ENCODE measurements at places on chromosomes 2 and 18.
A peak's percentile ranks its signal among the peaks of the same experiment; 100 is the strongest.

DNA sequence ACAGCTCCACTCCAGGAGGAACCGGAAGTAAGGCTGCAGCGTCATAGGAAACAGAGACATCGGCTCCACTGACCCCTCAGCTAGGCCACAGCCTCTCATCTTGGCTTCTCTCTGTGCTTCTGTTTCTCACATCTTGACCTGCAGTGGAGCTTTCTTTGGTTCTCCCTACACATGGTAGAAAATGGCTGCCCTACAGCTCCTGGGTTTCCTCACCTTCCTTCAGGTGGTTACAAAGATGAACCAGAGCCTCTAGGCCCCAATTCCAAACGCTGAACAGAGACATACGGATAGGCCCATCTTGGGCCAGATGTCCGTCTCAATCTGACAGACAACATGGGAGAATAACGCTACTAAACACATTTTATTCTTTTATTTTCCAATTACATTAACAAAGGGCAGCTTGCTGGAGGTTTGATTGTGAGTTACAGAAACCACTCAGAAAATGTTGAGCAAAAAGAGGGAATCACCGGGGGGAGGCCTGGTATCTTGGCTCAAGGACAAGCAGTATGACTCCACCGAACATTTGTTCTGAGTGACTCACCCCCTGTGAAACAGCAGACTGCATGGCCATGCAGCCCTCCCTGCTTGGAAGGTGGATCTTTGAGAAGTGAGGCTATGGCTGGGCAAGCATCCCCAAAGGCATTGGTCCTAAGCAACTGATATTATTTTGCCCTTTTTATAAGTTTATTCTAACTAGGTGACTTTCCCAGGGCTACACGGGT, 303.5 kb downstream of the CDCA7 start:
- DNase-seq = no peak

DNA sequence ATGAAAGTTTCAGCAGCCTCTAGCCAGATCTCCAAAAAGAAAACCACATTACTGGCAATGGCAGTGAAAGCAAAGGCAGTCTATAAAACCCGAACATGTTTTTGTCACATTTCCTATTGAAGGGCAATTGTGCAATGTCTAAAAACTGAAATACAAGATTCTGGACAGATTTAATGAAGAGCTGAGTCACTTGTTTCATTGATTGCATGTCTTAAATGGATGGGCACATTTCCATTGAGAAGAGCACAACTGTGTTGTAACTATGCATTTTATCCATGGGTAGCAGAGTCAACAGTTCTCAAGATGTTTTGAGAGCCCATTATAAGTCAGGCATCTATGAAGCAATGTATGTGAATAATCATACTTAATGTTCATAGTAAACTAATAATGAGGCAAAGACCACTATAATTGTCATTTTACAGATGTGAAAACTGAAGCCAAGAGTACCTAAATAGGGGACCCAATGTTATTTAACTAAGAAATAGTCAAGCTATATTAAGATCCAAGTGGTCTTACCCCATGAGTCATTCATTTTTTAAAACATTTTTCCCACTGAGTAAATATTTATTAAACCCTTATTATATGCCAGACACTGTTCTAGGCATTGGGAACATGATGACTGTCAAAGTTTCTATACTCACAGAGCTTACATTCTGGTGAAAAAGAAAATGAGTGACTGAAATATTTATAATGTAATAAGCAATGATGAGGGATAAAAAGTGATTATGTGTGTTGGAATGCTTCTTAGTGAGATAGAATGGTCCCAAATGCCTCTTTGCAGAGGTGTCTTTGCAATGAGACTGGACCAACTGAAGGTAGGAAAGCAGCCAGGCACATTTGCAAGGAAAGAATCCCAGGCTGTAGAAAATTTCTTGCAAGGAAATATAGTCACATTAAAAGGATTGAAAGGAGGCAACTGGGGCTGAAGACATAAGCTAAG, 818.9 kb upstream of the ACVR2A start:
- no peak for DNase-seq

DNA sequence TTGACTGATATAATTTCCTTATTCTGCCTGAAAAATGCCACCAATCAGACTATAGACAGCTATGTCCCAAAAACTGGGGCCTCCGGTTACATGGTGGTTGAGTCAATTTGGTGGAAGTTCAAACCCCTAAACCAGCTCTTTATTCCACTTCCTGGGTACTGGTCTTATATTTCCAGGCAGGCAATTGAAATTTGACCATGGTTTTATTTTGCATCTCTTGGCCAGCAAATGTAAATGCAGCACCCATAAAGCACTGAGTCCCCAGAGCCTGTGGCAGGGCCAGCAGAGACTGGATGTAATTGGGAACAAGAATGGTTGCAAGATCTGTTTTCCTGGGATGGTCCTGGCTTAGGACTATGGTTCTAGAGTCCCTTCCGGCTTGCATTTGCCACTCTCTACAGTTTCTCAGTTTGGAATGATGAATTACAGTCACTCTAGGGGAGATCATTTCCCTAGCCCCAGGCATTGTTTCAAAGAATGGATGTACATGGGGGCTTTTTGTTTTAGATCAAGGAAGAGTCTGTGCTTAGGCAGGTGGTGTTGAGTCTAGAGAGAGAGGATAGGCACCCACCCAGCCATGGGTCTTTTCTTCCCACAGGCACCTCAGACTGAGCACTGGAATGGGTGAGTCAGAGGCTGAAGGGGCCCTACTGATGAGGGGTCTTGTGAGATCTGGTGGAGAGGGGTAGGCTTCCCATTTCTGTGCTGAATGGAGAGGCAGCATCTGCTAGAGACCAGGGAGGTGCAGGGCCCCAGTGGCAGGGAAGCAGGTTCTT, 108.4 kb upstream of the CDC42EP3 start:
- DNase-seq = no peak

DNA sequence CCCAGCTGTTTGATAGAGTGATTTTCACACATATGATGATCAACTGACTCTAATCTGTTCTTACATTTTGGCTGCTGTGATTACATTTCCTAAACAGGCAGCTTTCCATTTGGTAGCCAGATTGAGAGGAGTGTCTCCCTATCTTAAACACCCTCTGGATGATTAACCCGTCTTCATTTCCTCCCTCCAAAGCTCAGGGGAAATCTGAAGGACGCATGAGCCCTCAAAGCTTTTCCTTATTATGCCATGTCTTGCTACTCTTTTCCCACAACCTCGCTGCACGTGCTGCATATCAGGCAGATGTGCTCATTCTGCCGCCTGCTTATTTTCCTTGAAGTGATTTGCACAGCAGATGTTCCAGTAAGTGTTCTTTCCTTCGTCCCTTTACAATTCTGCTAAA, 837.4 kb downstream of the LRRTM4 start:
- no peak for DNase-seq

GRCh38 chr18:26510337-26510736, 38.0 kb downstream of the KCTD1 start:
- no peak for DNase-seq

GRCh38 chr2:120230515-120231471, 7.6 kb upstream of the TMEM185B start:
- no peak for DNase-seq

DNA sequence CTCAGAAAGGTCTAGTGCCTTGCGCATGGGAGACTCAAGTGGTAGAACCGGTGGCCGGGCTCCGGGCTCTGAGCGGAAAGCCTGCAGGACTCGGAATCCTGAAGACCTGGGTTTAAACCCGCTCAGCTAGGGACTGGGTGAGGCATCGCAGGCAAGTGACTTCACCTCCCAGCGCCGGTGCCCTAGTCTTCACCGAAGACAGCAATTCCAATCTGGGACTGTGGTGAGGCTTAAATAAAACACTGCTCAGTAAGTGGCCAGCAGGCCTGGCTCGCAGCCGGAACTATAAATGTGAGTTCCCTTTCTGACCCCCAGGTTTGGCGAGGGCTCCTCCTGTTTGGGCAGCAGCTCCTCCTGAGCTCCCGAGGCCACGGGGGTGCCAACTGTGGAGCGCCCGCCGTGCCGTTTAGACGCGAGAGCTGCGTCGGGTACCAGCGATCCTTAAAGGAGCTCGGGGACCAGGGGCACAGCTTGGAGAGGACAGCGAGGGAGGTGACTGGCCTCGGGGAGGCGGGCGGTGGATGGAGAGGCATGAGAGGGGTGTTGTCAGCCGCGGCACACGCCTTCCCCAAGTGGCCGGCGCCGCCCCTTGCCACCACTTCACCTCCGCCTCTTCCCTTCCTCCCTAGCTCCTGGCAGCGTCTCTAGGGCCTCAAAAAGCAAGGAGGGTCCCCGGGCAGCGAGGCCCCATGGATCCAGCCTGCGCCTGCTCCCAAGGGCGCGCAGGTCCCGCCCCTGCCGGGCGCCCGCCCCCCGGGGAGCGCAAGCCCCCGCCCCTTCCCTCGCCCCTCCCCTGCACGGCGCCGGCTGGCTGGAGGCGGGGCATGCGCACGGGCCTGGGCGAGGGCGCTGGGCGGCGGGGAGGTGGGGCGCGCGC, 757 bp upstream of the MTCL1 start:
- peak; percentile 77 for DNase-seq

DNA sequence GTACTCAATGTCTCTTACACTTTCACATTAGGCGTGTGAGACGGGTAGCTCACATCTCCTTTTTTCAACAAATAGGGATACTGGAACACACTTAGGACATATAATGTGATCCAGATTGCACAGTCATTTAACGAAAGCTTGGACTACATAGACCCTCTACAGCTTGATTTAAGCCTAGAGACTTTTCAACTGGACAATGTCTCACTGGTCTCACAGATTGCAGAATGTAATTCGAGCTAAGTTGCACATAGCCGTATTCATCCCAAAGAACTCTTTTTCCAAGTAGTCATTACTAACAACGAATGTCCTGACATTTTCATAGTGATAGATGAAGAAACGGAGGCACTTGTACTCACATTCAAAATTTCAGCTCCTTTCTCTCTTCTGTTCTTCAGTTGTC, 612.1 kb downstream of the ZEB2 start:
- DNase-seq = no peak

DNA sequence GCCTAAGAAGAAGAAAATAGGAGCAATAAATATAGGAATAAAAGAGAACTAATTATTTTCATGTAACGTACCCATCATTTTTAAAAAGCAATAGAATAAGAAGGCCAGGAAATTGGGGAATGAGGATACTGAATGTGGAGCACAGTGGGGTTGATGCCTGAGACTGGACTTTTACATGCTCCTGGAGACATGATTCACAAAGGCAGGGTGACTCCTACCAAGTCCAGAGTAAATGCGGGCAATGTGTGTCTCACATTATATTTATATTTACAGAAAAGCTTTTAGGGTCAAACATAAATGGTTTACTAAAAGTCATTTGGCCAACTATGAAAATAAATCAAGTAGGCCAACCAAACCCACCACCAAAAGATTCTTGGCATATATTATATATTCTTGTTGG, 87.9 kb upstream of the COL5A2 start:
- DNase-seq = no peak

- DNase-seq = no peak
Observed at GRCh38 chr2:74481961-74482800, 617 bp downstream of the CCDC142 start.

GRCh38 chr2:71498261-71498701, 44.9 kb downstream of the DYSF start:
- no peak for DNase-seq

DNA sequence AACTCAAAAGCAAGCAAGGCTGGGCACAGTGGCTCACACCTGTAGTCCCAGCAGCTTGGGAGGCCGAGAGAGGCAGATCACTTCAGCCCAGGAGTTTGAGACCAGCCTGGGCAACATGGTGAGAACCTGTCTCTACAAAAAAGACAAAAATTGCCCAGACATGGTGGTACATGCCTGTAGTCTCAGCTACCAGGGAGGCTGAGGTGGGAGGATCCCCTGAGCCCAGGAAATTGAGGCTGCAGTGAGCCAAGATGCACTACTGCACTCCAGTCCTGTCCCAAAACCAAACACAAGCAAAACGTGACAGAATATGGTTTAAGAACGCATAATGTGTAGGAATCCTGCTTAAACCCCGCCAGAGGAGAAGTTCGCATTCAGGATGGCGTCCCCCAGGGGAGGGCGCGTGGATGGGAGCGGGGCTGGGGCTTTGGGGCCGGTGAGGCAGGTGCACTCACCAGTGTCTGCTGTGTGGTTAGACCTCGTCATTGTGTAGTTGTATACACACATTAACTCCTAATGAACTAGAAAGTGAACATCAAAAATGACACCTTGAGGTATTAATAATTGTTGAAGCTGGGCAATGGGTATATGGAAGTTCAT, 5.4 kb downstream of the COLEC11 start:
- no peak for DNase-seq

DNA sequence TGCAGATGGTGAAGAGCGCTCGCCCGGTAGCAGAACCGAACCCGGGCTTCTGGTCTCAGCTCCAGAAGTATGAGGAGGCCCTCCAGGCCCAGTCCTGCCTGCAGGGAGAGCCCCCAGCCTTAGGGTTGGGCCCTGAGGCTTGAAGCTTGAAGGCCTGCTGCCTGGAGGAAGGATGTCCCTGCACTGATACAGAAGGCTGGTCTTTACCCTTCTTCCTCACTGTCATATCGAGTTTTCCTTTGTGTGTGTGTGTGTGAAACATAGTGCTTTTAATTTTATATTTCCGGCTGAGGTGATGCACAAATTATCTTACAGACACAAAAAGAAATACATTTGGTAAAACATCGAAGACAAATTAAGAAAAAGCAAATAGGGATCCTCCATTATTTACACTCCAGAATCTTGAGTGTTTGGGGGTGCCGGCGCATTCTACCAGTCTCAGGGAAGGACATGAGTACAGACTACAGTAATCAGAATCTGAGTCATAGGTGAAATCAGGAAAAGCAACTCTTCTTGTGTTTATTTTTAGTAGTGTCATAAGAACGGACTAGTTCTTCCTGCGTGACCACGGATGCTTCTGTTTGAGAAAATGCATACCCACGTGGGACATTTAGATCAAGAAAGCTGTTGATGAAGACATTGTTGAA, 1.3 kb downstream of the DUSP28 start:
- DNase-seq = no peak

DNA sequence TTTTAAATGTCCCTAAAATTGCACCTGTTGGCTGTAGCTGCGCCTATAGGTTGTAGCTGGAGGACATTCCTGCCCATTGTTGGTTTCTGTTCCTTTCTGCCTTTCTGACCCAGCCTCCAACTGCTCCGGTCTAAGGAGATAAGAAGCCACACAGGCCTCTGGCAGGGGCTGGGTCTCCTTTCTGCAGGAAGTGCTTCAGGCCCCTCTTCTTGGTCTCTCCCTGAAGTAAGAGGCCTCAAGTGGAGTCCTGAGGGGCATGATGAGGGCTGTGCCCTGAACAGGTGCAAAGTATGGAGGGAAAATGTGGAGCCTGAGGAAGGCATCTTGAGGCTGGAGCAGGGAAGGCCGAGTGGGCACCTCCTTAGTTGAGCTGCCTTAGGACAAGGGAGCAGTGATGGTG, 10.4 kb upstream of the SFTPB start:
- no peak for DNase-seq

GRCh38 chr2:62330959-62331358, 135.0 kb downstream of the B3GNT2 start:
- DNase-seq = no peak

DNA sequence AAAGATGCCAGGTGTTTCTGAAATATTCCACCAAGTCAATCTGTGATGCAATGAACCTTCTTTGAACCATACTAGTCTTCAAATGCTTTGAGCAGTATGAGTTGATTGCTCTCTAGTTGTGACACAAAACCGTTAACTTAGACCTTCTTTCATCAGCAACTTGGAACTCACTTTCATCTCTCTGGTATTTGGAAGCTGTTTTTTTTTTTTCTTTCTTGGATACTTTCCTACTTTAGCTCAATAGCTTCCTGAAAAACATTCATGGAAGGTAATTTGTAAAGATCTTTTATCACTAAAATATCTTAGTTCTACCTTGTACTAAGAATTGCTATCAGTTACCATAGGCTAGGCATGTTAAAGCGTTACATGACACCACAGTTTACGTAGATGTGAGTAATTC, 1071.9 kb upstream of the CHAC2 start:
- no peak for DNase-seq
